WTC11 (cell line): ENCODE measurements at places on chromosomes 12 and 14. TPM values are rescaled to one million over a fixed set of nuclear protein-coding genes. Genes with fewer than 3 reads are reported as not detected.
A peak's percentile ranks its signal among the peaks of the same experiment; 100 is the strongest.

DNA sequence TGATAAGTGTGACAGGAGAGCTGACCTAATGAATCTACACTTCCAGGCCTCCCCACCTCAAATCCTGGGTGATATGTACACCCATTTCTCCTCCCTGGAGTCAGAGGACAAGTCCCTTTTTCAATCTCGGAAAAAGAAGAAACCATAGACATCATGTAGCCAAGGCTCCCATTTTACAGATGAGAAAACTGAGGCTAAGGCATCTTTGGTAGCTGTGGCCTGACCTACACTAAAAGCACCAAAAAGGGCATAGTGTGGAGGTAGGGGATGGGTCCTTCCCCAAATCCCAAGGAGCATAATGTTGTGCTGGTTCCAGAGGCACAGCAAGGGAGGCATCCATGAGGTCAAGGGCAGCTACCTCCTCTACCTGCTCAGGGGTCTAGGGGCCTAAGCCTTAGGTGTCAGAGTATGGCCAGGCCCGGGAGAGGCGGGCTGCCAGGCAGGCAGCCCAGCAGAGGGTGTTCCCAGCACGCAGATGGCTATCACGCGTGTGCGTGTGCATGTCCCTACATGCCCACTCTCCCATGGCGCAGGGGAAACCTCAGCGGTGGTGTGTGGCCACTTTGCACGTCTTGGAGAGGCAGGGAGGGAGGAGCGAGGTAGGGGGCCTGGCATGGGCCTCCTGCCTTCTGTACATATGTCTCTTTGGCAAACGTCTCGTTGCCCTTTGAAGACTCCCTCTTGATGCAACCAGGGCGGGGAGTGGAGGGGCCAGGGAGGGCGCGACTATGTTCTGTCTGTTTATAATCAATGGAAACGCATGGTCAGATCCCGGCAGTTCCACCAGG is 2.5 kb downstream of the PGF start:
- no peak for DNase-seq

The GALNT16 gene
- total RNA-seq: 3.0 to 4.5 TPM (median 3.8 TPM) in 3 replicates

- DNase-seq: no peak
Observed at GRCh38 chr12:57097554-57097835, 8.6 kb downstream of the NAB2 start.

The PTCSC3 gene
- total RNA-seq: not detected in 3 replicates

The RASSF9 gene
- 0.25 to 0.33 TPM (median 0.30 TPM) in 3 replicates for total RNA-seq

GRCh38 chr14:53951243-53951626 is 5.4 kb downstream of the BMP4 start:
- no peak for DNase-seq

The ADAM21 gene
- total RNA-seq: not detected in 3 replicates

The SLC25A21 gene
- total RNA-seq: 3.8 to 8.2 TPM (median 6.0 TPM) in 3 replicates

- DNase-seq: no peak
Observed at GRCh38 chr12:9115731-9116559, at the start of gene A2M. Gene A2M (minus strand): TSS chr12:9115919. CDS start chr12:9115849, 70 bp downstream.

DNA sequence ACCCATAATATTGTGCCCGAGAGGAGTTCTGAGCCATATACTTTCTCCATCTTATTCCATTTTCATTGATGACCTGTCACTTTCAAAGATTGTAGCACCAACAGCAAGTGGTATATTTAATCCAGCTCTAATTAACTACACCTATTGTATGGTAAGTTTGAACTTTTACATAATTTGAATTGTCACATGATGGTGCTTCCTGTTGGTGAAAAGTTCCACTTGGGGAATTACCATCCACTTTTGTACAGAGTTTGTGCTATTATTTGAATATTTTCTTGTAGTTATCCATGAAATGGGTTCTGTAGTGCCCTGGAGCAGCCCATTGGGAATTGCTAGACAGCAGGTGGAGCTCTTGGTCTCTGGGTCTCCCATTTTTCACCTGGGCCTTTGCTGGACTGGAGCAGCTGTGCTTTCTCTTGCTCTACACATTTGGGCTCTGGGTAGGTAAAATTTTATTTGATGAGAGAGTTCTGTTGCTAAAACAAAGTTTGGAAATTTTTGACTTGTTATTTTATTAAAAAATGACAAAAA is 3.0 kb downstream of the SMCO3 start:
- peak; percentile 49 for DNase-seq
